ENCODE measurements at places on chromosomes 7 and 10.

- no peak for DNase-seq
These were observed 489.2 kb downstream of the PTPRN2 start for GRCh38 chr7:158098125-158099030.

- no peak for DNase-seq
These were observed 106.7 kb downstream of the USP6NL start for GRCh38 chr10:11504566-11505285.

- no peak for DNase-seq
These were observed 27.2 kb downstream of the CACNA2D1 start for GRCh38 chr7:82416402-82416801.

DNA sequence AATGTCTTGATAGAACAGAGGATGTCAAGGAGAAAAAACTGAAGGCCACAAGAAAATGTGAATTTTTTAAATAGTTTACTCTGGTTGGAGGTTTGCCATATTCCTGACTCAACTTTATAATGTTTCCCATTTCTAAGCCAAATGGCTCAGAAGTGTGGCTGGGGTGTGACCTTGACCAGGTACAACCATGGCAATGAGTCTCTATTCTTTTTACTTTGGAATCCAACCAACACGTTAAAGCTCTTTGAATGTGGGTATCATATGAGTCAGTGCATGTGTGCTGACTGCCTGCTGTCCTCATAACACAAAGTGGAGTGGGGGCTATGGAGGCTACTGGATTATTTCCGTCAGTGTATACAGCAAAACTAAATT, 33.5 kb upstream of the DLD start:
- no peak for DNase-seq

DNA sequence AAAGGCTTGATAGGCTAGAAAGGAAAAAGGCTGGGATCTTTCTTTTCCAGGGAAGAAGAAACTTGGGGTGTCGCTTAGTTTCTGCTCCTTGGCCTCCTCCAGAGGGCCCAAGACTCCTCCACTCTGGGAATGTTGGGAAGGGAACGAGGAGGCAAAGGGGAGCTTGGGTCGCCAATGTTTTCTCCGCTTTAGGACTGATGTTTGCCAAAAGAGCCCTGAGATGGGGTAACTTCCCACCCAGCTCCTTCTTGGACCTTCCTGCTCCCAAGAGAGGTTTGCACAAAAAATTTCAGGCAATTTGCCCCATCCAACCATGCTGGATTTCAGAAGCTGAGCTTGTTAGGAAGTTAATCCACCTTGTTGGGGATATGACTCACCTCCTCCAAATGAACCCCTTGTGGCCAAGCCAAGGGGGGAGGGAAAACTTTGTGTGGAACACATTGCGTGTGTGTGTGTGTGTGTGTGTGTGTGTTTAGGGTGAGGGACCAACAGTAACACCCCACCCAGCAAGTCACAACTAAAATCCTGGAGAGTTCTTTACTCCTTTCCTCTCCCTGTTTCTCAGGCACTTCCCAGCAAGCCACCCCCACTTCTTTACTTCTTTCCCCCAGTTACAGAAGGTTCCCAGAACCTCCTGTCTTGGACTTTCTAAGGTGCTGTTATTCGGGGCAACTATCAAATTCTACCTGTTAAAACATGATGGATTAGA, 8.7 kb upstream of the HOXA2 start:
- no peak for DNase-seq

DNA sequence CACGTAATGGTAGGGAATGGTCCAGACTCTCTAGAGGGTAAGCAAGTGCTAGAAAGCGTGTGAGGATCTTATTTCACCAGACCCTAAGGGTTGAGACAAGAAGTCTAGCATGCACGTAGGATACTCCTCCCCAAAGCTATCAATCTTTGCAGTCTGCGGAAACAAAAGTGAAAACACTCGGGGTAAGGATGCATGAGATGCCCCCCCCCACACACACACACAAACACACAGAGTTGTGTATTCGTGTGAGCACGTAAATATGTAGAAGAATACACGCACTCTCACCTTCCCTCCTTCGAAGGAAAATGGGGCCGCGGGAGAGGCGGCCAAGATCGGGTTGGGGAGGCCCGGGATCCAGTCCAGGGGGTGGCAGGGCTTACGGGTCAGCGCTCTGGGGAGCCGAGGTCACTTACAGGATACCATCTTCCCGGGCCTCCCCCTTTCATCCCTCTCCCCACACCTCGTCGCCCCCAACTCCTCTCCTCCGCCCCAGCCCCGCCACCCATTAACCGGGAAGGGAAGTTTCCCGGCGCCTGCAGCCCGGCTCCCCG, 455 bp downstream of the CUL2 start:
- no peak for DNase-seq

- DNase-seq: no peak
These were observed 34.6 kb downstream of the ANXA8 start for GRCh38 chr10:47449102-47449978.

- DNase-seq: no peak
These were observed 112.8 kb downstream of the SEMA3D start for GRCh38 chr7:85074016-85074415.

DNA sequence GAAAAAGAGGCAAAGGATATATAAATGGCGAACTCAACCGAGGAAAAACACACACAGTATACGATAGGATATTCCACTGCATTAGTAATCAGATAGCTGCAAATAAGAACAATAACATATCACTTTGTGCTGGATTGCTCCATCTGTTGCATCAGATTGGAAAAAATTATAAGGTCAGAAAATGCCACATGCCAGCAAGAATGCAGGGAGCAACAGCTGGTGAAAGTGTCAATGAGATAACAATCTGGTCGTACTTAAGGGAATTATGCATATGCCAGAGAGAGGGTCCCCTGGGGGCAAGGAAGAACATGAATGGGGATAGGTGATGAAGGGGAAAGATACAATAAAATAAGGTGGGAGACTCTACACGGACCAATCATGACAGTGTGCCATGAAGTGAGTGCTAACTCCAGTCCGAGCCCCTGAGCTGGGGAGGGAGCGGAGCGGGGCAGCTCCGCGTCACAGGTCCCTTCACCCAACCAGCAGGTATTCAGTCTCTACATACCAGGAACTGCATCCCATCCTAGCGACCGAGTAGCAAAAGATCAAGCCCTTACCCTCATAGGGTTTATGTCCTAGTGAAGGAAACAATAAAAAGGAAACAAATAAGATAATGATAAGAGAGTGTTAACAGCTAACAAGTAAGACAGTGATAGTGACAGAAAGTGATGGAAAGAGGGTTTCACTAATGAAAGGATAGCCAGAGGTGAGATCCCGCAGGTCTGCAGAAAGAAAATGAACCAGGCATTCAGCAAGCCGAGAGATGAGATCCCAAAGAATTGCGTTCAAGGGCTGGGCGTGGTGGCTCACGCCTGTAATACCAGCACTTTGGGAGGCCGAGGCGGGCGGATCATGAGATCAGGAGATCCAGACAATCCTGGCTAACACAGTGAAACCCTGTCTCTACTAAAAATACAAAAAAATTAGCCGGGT, 9.4 kb downstream of the MPP7 start:
- DNase-seq: no peak
